ENCODE measurements at places on chromosomes 16 and 17.

GRCh38 chr16:51382211-51382610 is 231.1 kb upstream of the SALL1 start:
- peak; percentile 8 for DNase-seq

- no peak for DNase-seq
These were observed 166.4 kb downstream of the CCDC182 start for GRCh38 chr17:57578608-57579225.

GRCh38 chr16:67459066-67459860 is 21.7 kb downstream of the ATP6V0D1 start:
- DNase-seq: no peak

DNA sequence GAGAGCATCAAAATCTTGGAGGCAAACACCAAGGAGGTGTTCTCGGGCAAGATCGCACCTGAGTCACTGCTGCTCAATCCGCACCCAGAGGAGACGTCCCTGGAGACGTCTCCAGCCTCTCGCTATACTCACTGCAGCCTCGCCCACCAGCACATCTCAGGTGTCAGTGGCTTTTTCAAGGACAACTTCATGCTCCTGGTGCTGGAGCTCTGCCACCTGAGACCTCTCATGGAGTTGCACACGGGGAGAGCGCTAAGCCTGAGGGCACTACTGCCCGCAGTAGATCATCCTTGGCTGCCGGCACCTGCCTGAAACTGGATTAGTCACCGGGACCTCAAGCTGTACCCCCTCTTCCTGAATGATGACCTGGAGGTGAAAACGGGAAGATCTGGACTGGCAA is 2.6 kb upstream of the MBTPS1 start:
- no peak for DNase-seq

- no peak for DNase-seq
These were observed 57.1 kb downstream of the CREBBP start for GRCh38 chr16:3823427-3823826.

- no peak for DNase-seq
These were observed 99.4 kb downstream of the RBFOX3 start for GRCh38 chr17:79511471-79511870.

GRCh38 chr16:324201-324450 is 28.4 kb downstream of the AXIN1 start:
- no peak for DNase-seq

DNA sequence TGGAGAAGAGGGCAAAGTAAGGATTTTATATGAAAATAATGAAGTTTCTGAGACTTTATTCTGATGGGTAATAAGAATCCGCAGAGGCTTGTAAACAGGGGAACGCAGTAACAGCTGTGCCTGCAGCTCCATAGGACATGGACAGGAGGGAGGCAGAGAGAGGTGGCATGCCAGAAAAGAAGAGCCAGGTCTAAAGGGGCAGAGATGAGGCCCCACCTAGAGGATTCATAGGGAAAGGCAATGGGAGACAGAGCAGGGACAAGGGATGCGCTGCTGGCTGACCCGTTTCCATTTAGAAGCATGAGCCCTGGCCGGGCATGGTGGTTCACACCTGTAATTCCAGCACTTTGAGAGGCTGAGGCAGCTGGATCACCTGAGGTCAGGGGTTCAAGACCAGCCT is 340.3 kb upstream of the CDH5 start:
- no peak for DNase-seq

DNA sequence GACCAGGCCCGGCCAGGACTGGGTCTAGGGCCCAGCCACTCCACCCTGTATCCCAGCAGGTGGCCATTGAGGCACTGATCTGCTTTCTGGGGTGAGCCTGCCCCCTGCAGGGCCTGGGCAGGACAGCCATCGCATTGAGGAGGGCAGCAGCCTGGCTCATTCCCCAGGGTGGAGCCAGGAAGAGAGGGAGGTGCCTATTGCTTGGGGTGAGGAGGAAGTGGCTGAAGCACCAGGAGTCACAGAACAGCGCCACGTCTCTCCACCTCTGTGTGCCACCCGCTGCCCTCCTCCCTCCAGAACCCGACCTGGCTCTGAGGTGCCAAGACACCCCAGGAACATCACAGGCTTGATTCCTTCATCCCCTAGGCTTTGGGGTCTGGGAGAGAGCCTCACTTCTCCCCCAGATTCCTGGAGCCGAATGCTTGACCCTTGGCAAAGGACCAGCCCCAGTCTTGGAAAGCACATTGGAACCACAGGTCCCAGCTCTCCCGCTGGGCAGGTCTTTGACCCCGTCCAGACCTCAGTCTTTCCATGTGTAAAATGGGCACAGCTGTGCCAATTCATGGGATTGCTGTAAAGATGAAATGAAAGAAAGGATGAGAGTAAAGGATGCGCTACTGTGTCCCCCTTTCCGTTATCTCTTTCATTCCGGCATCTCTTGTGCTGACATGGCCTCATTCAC is 7.2 kb upstream of the KRT36 start:
- DNase-seq: peak; percentile 92

- DNase-seq: no peak
These were observed 6.2 kb downstream of the AQP8 start for GRCh38 chr16:25222959-25223358.

DNA sequence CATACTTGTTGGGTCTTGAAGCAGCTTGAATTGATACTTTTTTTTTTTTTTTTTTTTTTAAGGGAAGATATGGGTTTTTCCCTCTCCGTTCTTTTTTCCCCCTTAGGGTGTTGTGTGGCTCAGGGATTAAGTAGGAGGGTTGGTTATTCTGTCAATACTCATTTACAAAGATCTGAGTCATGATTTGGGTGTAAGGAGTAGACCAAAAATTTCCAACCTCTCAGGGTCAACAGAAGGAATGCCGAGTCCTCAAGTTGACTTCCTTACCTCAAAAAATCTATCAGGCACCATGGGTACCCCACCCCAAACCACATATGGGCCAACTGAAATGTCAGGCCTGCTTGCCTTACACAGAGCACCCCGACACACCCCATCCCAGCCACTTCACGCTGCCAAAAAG is 230.5 kb downstream of the CCDC182 start:
- peak; percentile 34 for DNase-seq

DNA sequence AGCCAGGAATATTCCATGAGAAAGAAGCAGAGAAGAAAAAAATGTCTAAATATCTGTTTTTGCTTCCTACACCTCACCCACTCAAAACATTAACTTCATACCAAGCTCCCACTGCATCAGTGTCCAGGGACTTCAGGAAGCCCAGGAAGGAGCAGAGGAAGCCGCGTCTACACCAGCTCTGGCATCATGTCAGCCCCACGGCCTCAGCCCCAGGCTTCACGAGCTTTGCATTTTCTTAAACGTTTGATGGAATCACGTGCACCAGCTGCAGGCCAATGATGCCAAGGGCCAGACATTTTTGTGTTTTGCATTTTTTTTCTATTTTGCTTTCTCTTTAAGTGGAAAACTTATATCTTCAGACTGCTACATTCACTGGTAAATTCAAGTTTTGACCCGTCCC is 48.6 kb downstream of the CDRT4 start:
- DNase-seq: no peak

DNA sequence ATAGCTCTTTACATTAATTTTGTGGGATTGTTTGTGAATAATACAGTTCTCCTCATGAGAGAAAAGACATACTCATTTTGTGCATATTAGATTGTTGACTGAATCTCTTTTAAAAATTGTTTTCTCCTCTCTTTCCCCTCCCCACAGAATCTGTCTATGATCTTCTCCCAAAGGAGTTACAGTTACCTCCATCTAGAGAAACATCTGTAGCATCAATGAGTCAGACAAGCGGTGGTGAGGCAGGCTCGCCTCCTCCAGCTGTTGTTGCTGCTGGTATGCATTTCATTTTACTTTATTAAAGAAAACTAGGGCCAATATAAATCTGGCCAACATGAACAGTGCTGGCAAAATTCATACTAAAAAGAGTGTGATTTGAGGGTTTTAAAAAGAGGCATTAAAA is 60.5 kb downstream of the NFAT5 start:
- peak; percentile 36 for DNase-seq

- DNase-seq: no peak
These were observed 54.9 kb upstream of the TOB1 start for GRCh38 chr17:50920891-50921586.

All from ELR (cell line).